Stimulated activated CD4-positive, alpha-beta T cell treated with anti-CD3 and anti-CD28 coated beads, Interleukin-1b, Interleukin-23, amount 100 ng/mL, for 24 hours (primary cell): ENCODE measurements at places on chromosomes 16 and 17.

- no peak for DNase-seq
These were observed 35.7 kb downstream of the MYO15A start for GRCh38 chr17:18144261-18144660.

DNA sequence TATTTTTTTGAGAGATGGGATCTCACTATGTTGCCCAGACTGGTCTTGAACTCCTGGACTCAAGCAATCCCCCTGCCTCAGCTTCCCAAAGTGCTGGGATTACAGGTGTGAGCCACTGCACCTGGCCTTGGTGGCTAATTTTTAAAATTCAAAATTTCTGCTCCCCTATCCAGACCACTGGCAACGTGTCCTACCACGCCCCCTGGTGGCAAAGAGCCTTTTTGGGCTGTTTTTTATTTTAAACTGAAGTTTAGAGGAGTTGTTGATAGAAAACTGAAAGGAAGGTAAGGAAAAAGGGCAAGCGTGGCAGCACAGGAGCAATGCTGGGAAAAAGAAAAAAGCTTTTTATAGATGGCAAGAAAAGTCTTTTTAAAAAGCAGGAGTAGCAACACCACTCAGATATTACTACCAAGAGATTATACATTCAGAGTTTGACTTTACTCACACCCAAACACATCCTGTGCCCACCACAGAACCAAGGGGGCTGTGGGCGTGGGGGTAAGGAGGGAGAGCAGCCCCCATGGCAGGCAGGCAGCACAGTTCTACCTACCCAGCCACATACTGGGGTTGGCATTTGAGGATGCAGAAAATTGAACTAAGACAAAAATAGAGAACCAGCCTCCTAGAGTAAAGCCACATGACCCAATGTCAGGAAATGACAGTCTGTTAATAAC, 4.2 kb upstream of the MXRA7 start:
- DNase-seq: peak; percentile 62

- no peak for DNase-seq
These were observed 94.1 kb downstream of the USP32 start for GRCh38 chr17:60297760-60298401.

DNA sequence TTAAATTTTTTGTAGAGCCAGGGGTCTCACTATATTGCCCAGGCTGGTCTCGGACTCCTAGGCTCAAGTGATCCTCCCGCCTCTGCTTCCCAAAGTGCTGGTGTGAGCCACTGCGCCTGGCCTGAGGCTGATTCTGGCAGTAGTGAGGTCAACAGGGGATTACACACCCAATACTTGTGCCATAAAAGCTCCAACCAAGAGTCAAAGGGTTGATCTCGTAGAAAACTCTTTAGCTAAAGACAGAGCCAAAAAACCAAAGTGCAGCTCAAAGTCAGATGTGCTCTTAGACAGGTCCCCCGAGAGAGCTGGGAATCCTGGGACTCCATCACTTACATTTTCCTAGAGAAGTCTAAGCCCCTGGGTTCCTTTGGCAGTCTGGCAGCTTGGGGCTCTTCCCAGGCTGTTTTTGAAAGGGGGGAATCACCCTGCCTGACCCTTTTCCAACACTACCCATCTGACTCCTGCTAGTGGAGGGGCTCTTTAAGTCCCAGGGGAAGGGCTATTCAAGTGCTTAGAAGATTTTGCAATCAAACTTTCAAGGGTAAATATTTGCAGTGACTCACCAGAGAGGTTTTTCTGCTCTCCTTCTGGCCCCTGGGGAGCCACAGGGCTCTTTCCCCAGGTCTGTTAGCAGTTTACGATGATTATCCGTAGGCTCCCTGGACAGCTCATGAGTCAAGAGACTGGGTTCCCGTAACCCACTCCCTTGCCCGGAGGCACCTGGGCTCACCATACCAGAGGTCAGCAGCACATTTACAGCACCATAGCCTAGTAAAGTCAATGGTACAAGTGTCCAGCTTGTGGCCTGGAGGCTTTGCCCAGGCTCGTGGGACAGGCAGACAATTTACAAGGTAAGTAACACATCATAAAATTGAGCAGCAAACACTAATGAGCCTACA, 408.7 kb downstream of the SLC39A11 start:
- no peak for DNase-seq

- no peak for DNase-seq
These were observed 78.5 kb downstream of the GRIN2A start for GRCh38 chr16:10103700-10104099.

DNA sequence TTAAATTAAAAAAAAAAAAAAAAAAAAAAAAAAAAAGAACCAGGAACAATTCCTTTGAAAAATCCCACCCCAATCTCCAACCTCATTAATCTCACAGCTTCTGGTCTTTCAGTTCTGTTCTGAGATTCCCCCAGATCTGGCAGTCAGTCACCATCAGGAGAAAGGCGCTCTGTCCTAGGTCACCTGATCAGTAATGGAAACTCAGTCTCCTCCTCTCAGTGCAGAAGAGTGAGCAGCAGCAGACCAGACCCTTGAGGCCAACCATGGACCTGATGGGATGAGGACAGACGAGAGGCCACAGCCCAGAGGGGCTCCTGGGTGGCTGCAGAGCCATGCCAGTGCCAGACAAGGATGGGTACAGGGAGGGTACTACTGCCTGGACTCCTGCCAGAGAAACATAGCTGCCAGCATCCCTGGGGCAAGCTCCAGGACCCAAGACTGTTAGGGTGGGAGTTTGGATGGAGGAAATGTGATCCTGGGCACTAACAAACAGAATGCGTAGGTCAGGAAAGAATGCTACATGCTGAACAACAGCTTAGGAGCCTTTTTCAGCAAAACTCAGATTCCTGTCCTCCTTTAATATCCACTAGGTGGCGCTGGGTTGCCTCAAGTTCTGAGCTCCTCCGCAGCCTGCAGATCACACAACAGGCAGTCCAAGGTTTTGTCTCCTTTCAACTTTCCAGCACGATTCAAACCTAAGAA, 28.7 kb downstream of the MPG start:
- DNase-seq: no peak

GRCh38 chr16:46688101-46688653, 801 bp downstream of the VPS35 start:
- DNase-seq: no peak

DNA sequence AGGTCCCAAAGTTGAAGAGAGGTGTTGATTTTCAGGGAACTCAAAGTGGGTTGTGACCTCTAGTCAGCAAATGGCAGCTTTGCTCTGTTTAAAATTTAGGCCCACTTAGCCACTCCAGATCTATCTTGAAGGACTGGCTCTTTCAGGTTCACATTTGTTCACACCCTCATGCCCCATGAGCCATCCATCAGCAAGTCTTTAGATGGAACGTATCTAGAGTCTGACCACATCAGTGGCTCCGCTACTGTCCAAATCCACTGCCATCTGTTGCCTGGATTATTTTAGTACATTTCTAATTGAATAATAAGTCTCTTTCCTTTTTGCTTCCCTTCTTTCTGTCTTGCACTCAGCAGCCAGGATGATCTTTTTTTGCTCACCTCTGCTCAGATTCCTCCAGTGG, 10.5 kb downstream of the ITGB3 start:
- DNase-seq: no peak

GRCh38 chr17:64039106-64039400, 18.6 kb upstream of the ICAM2 start:
- no peak for DNase-seq
